ENCODE measurements at places on chromosomes 13 and 19. TPM values are rescaled to one million over a fixed set of nuclear protein-coding genes. Genes with fewer than 3 reads are reported as not detected.

Gene C19orf33
- polyA plus RNA-seq, result not detected

Gene GPC6
- polyA plus RNA-seq, result not detected

Gene TPM4
- polyA plus RNA-seq, result 150 TPM

Gene SYDE1
- polyA plus RNA-seq, result not detected

Gene LGALS7
- polyA plus RNA-seq, result not detected

Gene CEACAM8
- not detected for polyA plus RNA-seq

Gene VSTM2B
- not detected for polyA plus RNA-seq

Data from CD4-positive, CD25-positive, alpha-beta regulatory T cell (primary cell).